ENCODE measurements at places on chromosomes 7 and 10. TPM values are rescaled to one million over a fixed set of nuclear protein-coding genes. Genes with fewer than 3 reads are reported as not detected.

- DNase-seq = no peak
Measured at GRCh38 chr7:2953099-2953498, 90.6 kb downstream of the CARD11 start.

- DNase-seq = no peak
Measured at GRCh38 chr7:17392846-17393245, 94.4 kb downstream of the AHR start.

DNA sequence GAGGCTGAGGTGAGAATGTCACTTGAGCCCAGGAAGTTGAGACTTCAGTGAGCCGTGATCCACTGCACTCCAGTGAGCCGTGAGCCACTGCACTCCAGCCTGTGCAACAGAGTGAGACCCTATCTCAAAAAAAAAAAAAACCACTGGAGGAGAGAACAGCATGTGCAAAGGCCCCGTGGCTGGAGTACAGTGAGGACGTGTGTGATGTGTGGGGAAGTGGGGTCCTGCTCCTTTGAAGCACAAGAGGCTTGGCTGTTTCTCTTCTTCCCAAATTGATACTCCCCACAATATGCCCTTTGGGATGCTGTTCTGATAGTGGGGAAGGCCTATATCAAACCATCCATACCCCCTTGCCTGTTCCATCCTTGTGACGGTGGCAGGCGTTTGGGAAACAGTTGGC is 68.2 kb downstream of the C10orf105 start:
- DNase-seq = no peak

- DNase-seq = no peak
Measured at GRCh38 chr7:22572937-22573336, 72.9 kb upstream of the STEAP1B start.

The HECW1 gene
- 23.5 TPM for total RNA-seq

The PPP1R17 gene
- 1.2 TPM for total RNA-seq

DNA sequence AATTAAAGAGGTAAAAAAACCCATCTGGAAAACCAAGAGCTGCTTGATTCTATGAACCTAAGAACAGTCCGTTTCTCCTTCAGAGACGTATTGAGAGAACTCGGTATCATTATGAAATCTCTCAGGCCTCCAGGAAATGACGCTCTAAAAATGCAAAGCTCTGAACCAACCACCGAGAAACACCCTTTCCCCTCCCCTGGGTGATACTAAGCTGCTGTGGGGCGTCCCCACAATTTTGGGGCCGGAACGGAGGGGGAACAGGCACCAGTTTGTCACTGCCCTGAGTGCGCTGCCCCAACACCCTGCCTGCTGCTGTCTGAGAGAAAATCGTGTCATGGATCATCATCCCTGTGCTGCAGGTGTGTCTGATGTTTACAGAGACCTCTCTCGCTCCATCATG is 509.5 kb downstream of the DNAJB6 start:
- DNase-seq = no peak

The NPFFR1 gene
- total RNA-seq = 0.50 TPM

GRCh38 chr7:69114374-69114773 is 483.9 kb upstream of the AUTS2 start:
- no peak for DNase-seq

GRCh38 chr7:101933688-101934121 is 116.3 kb downstream of the CUX1 start:
- no peak for DNase-seq

DNA sequence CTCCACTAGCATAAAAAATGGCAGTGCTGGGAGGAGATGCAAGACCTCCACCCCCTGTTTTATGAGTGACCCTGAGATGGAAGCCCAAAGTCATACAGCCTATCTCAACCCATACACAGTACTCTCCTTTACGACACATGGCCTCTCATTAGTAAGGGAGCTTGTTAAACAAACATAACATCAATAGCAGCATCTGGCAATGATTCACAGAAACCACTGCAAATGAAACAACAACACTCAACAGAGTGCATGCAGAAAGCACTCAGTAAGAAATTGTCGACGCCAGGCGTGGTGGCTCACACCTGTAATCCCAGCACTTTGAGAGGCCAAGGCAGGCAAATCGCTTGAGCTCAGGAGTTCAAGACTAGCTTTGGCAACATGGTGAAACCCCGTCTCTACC is 27.5 kb upstream of the FIGNL1 start:
- no peak for DNase-seq

- no peak for DNase-seq
Measured at GRCh38 chr7:3266240-3266639, 34.8 kb upstream of the SDK1 start.

- DNase-seq = no peak
Measured at GRCh38 chr10:79249186-79250121, 97.8 kb upstream of the PPIF start.

- DNase-seq = no peak
Measured at GRCh38 chr10:62113680-62114079, 155.0 kb downstream of the RTKN2 start.

GRCh38 chr7:3634396-3634795 is 333.3 kb downstream of the SDK1 start:
- DNase-seq = no peak

- DNase-seq = no peak
Measured at GRCh38 chr10:36491926-36492325, 633.5 kb upstream of the ANKRD30A start.

The OR2A12 gene
- not detected for total RNA-seq

DNA sequence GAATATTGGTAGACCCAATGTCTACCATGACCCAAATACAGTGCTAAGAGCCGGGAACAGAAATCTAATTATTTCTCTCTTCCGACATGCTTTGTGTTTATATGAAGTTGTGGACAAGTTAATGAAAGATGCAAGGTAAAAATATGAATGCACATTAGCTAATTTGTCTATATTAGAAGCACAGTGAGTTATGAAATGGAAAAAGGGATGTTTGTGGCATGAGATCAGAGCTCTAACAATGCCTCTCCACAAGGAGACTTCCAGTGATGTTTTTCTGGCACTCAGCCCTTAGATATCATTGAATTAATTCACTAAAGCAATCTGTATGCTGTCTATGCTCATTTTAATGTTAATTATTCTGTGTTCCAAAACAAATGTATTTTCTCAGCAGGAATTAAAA is 897.2 kb downstream of the CNTNAP2 start:
- no peak for DNase-seq

The TBXAS1 gene
- 10.7 TPM for total RNA-seq

- DNase-seq = no peak
Measured at GRCh38 chr10:132774902-132775863, 10.8 kb downstream of the NKX6-2 start.

DNA sequence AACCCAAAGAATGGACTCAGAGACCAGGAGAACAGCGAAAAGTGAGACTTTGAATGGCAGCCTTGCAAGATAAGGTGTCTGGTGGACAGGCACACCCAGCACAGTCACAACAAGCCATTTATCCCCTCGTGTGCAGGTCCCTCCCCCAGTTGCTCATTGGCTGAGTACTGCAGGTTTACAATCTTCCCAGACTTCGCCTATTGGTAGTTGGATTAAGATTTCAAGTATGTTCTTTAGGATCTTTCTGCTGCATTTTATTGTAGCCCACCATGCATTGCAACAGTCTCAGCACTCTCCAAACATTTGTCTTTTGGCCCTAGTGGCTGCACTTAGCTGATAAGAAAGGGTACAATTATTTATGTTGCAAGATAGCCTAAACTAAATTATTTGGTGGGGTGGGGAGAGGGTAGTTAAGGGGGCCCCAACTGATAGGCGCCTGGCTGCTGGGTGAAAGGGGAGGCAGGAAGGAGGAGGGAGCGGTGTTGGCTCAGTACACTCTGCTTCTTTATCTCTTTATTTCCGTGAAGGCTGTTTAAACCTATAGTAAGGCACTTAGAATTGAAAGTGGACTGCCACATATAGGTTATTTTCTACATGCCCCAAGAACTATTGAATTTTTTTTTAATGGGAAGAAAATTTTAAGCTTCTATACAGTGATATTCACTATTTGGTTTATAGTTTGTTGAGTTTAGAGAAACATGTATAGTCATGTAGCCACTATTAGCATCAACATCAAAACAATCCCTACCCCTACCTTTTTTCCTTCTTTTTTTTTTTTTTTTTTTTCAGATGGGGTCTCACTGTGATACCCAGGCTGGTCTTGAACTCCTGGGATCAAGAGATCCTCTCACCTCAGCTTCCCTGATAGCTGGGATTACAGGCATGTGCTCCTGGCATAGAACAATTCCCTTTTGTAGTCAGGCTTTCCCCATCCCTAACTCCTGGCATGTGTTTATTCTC is 54.2 kb downstream of the GUSB start:
- DNase-seq = no peak

DNA sequence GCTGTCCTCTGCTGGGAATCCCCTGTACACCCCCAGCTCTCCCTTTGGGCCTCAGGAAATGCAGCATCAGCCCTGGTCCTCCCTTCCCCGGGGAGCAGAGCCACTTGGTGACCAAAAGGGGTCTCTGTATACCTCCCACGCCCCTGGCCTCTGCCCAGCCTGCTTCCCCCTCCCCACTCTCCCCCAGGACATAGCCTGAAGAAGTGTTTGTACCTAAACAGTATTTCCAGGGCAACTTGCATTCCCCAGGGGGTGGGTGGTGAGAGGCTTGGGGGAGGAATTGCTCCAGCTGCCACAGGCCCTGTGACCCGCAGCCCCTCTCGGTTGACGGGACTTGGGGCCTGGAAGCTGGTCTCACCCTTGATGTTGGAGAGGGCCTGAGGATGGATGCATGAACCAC is 39.3 kb downstream of the TMEM270 start:
- DNase-seq = no peak

- DNase-seq = no peak
Measured at GRCh38 chr7:116629051-116629463, 42.9 kb upstream of the MET start.

The SMURF1 gene
- total RNA-seq = 22.7 TPM

GRCh38 chr10:129849853-129850252 is 114.2 kb downstream of the EBF3 start:
- DNase-seq = no peak

DNA sequence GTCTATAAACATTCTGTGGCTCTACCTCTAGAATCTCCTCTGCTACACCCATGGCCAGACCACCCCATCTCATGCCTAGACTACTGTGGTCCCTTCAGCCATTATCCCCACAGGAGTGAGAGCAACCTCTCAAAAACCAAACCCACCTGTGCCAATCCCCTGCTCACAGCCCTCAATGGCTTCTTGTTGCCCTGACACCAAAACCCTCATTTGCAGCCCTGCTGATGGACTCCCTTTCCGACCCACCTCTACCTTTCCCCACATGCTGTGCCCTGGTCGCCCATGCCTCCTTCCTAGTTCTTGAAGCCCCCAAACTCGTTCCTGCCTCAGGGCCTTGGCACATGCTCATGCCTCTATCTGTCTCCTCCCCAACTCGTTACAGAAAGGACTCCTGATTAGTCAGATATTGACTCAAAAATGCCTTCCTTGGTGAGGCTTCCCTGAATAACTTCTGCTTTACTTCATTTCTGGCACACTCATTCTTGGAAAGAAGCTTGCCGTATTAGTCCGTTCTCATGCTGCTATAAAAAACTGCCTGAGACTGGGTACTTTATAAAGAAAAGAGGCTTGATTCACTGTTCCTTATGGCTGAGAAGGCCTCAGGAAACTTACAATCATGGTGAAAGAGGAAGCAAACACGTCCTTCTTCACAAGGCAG is 104.2 kb downstream of the TEX36 start:
- no peak for DNase-seq

DNA sequence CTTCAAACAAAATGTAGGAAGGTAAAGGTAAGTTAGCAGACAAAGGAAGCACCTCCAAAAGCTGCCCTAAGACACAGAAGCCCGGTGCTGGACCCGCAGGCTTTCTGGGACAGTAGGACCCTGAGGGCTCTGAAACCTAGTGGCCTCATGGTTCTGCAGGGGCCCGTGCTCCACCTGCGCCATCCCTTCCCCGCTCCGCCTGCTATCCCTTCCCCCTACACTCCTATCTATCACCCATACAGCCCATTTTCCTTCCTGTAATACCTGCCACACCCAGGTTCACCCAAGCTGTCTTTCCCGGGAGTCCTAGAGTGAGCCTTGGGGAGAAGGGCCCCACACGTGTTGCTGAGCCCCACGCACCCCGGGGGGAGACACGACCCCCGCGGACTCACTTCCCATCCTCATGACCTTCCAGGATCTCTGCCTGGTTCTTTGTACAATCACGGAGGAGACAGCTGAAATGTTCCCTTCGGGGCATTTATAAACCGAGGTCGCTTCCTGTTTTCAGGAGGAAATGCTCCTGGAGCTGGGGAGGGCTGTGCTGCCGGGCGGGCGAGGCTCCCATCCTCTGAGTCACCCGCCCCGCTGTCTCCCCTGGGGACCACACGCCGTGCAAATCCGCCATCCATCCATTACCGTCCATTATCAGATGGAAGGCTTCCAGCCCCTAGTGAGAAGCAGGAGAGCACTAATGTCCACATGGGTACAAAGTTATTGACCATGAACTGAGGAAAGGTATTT is 251.7 kb upstream of the PITRM1 start:
- DNase-seq = no peak

GRCh38 chr7:127253281-127254162 is 781 bp upstream of the GRM8 start:
- peak; percentile 91 for DNase-seq

The CFAP69 gene
- total RNA-seq = 10.9 TPM

DNA sequence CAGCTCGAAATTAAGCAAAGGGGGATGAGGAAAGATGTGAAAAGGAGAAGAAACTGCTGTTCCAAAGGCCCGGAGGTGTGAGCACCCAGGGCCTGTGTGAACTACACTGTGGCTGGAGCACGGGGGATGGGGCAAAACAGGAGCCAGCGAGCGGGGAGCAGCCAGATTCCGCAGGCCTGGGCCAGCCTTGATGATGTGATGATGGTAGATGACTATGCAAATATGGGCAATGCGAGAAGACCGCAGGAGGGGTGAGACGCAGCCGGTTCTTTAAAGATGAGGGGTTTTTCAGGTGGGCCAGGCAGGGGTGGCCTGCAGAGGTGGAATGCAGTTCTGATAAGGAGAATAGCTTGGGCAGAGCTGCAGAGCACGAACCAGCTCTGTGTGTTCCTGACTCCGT is 61.5 kb downstream of the LANCL2 start:
- no peak for DNase-seq

GRCh38 chr7:2729893-2730716 is 42.1 kb downstream of the AMZ1 start:
- peak; percentile 79 for DNase-seq

DNA sequence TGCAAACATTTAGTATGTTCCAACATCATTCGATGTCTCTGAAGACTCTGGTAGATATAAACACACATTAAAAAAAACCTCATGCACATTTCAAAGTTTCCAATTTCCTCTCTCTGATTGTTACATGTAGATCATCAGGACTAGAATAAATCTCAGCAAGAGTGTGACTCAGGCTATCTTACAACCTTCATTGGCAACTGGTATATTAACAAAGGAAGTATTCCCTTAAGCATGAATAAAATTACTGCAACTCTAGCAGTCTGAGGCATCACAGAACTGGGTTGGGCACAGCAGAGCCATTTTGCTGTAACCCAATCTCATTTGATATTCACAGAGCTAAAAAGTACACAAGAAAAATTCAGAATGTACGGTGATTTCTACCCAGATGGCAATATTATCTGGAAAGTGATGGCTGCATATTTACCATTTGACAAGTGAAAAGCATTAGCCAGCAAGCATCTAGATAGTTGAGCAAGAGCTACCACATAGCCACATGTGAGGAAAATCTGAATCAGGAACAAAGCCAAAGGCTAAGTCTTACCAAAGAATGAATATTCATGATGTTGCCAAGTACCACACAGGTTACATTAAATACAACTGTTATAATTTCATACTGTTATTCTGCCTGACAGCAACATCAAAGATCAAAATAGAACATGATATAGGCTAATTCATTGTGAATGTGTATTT is 232.2 kb downstream of the CRPPA start:
- no peak for DNase-seq

The VSTM4 gene
- 29.9 TPM for total RNA-seq

Measured in spinal cord (tissue), 10 donors.